ENCODE measurements at places on chromosomes 7 and 10. TPM values are rescaled to one million over a fixed set of nuclear protein-coding genes. Genes with fewer than 3 reads are reported as not detected.
A peak's percentile ranks its signal among the peaks of the same experiment; 100 is the strongest.

Gene NCF1
- 1.4 TPM for polyA plus RNA-seq

Gene SEMA3D
- 0.10 TPM for polyA plus RNA-seq

Gene LIPF
- 0.95 TPM for polyA plus RNA-seq

Gene CCDC172
- not detected for polyA plus RNA-seq

Gene FAM25C
- not detected for polyA plus RNA-seq

Gene GPR26
- not detected for polyA plus RNA-seq

Gene ABCB4
- 1.2 TPM for polyA plus RNA-seq

Gene STRIP2
- 12.4 TPM for polyA plus RNA-seq

Gene MYH16
- polyA plus RNA-seq, result not detected

Gene CALML5
- polyA plus RNA-seq, result not detected

DNA sequence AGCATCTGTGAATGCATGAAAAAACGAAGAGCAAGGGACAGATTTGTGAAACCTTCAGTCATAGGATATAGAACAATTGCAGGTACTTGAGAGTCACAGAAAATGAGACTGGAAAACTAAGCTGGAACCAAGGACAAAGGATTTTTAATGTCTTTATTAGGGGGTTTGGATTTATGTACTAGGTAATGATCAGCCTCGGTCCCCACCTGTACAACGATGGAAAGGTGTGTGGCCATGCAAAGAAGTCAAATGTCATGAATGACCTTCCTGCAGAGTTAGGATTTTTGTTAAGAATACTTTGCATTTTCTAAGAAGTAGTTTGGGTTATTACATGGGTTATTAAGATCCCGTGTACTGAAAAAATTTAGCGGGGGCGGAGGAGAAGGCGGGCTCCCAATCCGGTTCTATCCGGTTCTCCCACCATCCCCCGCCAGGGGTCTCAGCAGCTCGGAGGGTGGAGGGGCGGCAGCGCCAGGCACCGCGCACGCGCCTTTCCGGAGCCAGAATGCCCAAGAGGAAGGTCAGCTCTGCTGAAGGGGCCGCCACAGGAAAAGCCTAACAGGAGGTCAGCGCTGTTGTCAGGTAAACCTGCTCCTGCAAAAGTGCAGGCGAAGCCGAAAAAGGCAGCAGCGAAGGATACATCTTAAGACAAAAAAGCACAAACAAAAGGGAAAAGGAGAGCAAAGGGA is 327.5 kb upstream of the PLXDC2 start:
- peak; percentile 4 for DNase-seq

- DNase-seq, result no peak
Measured at GRCh38 chr7:43645699-43646226, 62.9 kb downstream of the STK17A start.

- no peak for DNase-seq
Measured at GRCh38 chr7:93402944-93403343, 170.8 kb downstream of the VPS50 start.

- no peak for DNase-seq
Measured at GRCh38 chr10:59553162-59553900, 156.3 kb downstream of the SLC16A9 start.

DNA sequence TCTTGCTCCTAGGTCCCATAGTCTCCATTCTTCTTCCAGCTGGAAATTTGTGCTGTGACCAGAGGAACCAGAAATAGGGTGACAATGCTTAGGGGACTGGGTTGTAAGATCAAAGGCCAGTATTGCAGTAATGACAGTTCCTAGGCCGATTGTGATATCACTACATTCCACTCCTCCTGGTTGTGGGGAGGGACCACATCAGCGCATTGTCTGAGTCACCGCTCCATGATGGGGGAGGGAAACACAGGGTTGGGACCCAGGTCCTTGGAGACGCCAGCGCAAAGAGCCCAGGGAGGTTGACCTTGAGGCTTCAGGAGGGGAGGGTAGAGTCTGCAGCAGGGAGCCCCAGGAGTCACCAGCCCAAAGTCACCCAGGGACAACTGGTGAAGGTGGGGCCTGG is 20.8 kb upstream of the GGCT start:
- DNase-seq, result no peak

- peak; percentile 52 for DNase-seq
Measured at GRCh38 chr7:151722533-151722932, 154.4 kb downstream of the PRKAG2 start.

GRCh38 chr7:40356312-40356711 is 221.5 kb downstream of the SUGCT start:
- DNase-seq, result no peak

- no peak for DNase-seq
Measured at GRCh38 chr10:121282797-121283515, 315.3 kb downstream of the FGFR2 start.

- no peak for DNase-seq
Measured at GRCh38 chr10:121516093-121516865, 82.0 kb downstream of the FGFR2 start.

- no peak for DNase-seq
Measured at GRCh38 chr7:2903682-2904162, 59.6 kb upstream of the GNA12 start.

DNA sequence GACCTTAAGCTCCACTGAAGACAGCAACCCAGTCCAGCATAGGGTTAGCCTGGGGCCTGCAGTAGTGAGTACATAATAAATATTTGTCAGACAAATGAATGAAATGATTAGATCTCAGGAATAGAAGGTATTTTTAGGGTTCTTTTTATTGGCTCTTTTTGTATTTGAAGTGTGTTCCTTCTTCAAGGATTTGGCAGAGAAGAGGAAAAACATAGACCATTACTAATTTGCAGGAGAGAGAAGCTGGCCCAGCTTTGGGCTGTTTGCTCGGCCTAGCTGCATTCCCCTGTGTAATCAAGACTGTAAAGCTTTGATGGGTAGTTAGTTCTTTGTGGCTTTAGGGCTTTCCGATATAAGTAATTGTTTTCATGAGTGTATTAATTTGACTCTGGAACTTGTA is 64.2 kb downstream of the CNNM2 start:
- DNase-seq, result no peak

- peak; percentile 51 for DNase-seq
Measured at GRCh38 chr10:71262027-71262426, 49.7 kb downstream of the UNC5B start.

- DNase-seq, result no peak
Measured at GRCh38 chr10:102605712-102606111, 38.6 kb upstream of the TRIM8 start.

DNA sequence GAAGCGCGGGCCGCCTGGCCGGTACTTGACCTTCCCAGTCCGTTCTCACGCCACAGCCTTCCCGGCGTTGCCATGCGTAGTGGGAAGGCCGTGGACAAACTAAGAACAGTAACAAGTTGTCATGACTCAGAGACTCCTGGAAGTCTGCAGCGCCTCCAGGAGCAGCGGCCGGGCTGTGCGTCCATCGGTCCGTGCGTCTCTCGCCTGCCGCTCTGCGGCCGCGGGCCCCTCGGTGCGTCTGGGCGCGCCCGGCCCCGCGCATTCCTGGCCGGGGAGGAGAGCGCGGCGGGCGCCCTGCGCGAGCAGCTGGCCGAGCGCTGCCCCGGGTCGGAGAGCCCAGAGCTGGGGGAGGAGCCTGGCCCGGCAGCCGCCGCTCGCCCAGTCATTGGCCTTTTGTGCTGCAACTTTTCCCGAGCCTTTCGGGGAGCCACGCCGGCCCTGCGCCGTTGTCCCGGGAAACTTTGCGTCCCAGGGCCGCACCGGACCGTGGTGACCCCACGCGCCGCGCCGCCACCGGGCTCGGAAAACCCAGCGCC is 123.7 kb downstream of the TACC2 start:
- DNase-seq, result peak; percentile 86

DNA sequence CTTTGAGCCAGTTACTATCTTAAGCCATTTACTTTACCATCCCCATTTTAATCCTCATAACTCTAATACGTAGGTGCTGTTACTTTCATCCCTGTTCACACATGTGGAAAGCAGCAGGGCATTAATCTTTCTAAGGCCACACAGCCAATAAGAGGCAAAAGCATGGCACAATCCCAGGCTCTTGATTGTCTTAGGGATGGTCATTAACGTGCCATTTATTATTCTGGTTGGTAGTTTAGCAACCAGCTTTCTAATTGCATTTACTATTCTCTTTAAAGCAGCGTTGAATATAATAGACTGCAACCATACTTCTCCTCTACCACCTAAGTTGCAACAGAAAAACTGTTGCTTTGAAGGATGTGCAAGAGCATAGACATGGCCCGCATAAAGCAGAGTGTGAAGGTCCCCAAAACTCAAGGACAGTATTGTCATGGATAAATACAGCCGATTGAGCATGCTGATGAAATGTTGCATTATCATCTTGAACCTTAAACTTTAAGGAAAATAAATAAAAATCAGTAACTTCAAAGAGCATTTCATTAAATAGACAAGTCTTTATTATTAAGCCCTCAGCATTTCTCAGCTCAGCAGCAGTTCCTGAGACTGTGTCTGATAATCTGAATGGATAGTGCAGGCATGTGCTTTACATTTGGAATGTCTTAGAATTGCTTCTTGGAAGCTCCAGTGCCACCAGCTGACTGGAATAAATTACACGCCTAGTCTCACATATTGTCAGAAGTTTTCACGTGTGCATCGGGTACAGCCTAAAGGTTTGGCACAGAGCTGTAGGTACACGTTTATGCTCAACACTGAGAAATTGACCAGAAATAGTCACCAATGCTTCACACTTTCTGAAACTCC is 467.1 kb downstream of the SDK1 start:
- no peak for DNase-seq

- DNase-seq, result peak; percentile 21
Measured at GRCh38 chr10:24277771-24278170, 68.8 kb downstream of the KIAA1217 start.

- no peak for DNase-seq
Measured at GRCh38 chr10:21694631-21695030, 160.6 kb downstream of the MLLT10 start.

GRCh38 chr10:112769611-112770370 is 180.3 kb upstream of the TCF7L2 start:
- DNase-seq, result no peak

- no peak for DNase-seq
Measured at GRCh38 chr7:39927018-39927417, 23.0 kb upstream of the CDK13 start.

DNA sequence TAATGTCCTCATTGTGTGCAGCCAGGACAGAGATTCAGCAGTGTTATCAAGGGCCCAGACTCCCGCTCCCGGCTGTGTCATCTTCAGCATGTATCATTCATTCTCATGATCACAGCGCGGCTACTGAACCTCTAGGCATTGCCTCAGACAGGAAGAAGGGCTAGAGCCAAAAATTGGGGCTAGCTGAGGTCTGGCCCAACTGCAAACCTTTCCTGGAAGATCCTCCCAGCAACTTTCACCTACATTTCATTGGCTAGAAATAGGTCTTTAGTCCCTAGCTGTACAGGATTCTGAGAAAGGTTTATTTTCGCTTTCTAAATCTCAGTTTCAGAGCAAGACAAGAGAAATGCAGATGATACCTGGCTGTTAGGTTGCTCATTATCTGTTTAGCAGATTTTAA is 81.9 kb downstream of the CREM start:
- no peak for DNase-seq

GRCh38 chr7:98641646-98642500 is 24.8 kb downstream of the NPTX2 start:
- DNase-seq, result no peak

GRCh38 chr10:8102708-8103401 is 48.4 kb downstream of the GATA3 start:
- no peak for DNase-seq

GRCh38 chr10:114033566-114033965 is 10.1 kb upstream of the ADRB1 start:
- no peak for DNase-seq

DNA sequence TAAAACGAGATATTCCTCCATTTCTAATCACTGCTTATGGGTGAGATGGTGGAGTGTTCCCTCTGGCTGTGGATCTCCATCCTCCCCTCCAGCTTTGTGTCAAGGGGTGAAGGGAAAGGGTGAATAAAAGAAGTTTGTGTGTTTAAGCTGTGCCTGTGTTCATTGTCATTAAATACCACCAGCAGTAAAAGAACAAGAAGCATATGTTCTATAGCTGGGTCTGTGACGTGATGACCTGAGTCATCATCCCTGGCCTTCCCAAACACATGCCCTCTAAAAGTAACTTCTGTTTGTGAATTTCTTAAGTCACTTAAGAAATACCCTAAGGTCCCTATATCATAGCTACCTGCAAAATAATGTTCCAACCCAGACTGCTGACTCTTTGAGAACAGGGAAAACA is 104.9 kb downstream of the PPP1R17 start:
- DNase-seq, result no peak

DNA sequence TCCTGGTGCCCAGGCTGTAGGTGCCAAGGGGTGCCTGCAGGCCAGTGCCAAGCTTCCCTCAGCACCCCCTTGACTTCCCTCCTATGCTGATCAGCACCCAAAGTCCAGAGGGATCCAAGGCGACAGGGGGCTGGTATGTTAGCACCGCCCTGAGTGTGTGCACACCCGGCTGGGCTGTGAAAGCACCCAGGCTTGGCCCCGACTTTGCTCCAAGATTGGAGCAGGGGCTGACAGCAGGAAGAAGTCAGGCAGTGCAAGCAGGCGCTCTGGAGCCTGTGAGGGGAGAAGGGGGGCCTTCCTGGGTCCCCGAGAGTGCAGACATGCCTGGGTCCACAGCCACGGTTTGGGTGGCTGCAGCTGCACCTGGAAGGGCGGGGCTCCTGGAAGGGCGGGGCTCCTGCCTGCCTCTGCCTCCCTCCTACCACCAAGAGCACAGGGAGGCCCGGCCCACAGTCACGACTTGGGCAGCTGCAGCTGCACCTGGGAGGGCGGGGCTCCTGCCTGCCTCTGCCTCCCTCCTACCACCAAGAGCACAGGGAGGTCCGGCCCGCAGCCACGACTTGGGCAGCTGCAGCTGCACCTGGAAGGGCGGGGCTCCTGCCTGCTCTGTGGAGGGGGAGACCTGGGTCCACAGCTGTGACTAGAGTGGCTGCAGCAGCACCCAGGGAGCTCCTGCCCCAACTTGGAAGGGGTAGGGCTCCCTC is 30.2 kb upstream of the ZMYND11 start:
- DNase-seq, result no peak

GRCh38 chr7:92608380-92609322 is 18.5 kb upstream of the FAM133B start:
- DNase-seq, result no peak
